ENCODE measurements at places on chromosomes 12 and 14.

GRCh38 chr14:99028041-99028440, 244.0 kb downstream of the BCL11B start:
- no peak for DNase-seq

- no peak for DNase-seq
Observed at GRCh38 chr12:121939992-121940766, 21.8 kb downstream of the CFAP251 start.

- DNase-seq: no peak
Observed at GRCh38 chr12:39459027-39459434, 16.1 kb upstream of the KIF21A start.

DNA sequence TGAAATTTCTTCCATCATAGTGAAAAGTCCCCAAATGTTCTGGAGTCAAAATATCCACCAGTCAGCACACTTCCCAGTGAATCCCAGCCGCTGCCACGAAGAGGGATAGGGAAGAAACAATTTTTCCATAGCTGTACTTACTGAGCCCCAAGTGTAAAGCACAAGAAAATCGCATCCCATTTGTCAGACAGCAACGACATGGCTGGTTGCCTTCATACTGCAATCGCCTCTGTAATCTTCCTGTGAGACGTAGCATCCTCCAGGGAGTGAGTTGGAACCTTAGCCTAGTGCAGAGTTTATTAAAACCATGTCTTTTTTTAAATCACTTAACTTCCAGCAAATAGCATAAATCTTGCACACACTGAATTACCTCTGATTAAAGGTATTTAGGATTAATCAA, 56.8 kb downstream of the GNG2 start:
- no peak for DNase-seq

DNA sequence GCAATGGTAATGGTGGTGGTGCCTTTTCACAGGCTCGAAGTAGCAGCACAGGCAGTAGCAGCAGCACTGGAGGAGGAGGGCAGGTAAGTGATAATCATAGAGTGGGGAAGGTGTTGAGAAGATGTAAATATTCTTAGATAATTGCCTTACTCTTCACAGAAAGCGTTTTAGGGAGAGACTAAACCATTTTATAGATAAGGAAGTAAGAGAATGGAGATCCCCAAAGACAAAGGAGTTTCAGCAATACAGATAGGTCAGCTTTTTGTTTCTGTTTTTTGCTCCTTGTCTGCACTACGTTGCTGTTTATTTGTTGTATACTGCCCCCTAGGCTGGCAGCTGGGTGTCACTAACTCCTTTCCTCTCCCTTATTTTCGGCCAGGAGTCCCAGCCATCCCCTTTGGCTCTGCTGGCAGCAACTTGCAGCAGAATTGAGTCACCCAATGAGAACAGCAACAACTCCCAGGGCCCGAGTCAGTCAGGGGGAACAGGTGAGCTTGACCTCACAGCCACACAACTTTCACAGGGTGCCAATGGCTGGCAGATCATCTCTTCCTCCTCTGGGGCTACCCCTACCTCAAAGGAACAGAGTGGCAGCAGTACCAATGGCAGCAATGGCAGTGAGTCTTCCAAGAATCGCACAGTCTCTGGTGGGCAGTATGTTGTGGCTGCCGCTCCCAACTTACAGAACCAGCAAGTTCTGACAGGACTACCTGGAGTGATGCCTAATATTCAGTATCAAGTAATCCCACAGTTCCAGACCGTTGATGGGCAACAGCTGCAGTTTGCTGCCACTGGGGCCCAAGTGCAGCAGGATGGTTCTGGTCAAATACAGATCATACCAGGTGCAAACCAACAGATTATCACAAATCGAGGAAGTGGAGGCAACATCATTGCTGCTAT, 2.0 kb downstream of the SP1 start:
- DNase-seq: peak; percentile 68

GRCh38 chr14:80669426-80669825, 272.1 kb downstream of the CEP128 start:
- no peak for DNase-seq

- no peak for DNase-seq
Observed at GRCh38 chr12:119176267-119177055, 2.3 kb upstream of the HSPB8 start.

DNA sequence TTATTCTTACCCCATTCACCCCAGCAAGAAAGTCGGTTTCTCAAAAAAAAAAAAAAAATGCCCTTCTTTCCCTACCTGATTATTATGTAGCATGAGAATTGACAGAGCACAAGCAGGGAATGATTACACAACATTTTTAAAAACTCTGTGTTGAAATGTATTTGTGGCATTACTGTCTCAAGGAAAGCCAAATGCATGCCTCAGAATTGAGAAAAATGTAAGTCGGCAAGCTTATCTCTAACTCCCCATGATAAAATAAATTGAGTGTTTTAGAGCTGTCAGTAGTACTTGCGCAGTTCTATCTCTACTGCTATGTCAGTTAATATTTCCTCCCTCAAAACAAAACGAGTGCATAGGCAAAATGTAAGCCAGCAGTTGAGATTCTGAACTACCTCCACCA, 25.7 kb downstream of the ANO4 start:
- DNase-seq: no peak

DNA sequence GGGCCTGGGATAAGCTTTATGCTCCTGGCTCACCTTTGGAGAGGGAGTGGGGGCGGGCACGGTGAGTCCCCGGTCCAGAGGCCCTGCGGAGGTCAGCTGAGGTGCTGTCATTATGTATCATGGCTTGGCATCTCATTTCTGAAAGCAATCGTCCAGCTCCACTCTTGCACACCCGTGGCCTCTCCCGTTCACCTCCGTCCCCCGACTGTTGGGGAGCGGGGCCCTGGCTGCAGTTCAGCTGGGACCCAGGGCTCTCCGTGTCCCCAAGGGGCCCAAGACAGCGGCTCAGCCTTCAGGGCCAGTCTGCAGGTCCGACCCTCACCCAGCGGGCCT, 10.6 kb downstream of the BMP4 start:
- no peak for DNase-seq

GRCh38 chr14:80615831-80616230, 325.7 kb downstream of the CEP128 start:
- no peak for DNase-seq

- no peak for DNase-seq
Observed at GRCh38 chr14:64676410-64677008, 27.7 kb upstream of the PLEKHG3 start.

- no peak for DNase-seq
Observed at GRCh38 chr12:69024907-69025306, 91.9 kb upstream of the CPM start.

GRCh38 chr12:80264386-80264785, 165.0 kb downstream of the OTOGL start:
- no peak for DNase-seq

- no peak for DNase-seq
Observed at GRCh38 chr14:99769123-99769522, 24.1 kb upstream of the EML1 start.

DNA sequence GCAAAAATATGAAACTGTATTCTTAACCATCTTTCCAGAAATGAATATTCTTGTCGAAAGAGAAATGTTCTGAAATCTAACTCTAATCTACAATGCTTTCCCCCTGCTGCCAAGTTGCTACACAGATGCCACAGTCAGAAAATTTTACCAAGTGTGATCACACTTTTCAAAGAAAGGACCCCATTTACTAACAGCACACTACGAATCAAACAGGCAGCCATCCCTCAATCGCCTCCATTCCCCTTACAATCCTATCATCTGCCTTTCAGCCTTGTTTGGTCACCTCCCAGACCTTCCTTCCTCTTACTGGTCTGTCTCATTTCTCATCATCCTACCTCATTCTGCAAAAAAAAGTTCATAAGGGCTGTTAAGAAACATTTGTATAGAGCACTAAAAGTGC, 190.1 kb downstream of the MED13L start:
- DNase-seq: no peak

DNA sequence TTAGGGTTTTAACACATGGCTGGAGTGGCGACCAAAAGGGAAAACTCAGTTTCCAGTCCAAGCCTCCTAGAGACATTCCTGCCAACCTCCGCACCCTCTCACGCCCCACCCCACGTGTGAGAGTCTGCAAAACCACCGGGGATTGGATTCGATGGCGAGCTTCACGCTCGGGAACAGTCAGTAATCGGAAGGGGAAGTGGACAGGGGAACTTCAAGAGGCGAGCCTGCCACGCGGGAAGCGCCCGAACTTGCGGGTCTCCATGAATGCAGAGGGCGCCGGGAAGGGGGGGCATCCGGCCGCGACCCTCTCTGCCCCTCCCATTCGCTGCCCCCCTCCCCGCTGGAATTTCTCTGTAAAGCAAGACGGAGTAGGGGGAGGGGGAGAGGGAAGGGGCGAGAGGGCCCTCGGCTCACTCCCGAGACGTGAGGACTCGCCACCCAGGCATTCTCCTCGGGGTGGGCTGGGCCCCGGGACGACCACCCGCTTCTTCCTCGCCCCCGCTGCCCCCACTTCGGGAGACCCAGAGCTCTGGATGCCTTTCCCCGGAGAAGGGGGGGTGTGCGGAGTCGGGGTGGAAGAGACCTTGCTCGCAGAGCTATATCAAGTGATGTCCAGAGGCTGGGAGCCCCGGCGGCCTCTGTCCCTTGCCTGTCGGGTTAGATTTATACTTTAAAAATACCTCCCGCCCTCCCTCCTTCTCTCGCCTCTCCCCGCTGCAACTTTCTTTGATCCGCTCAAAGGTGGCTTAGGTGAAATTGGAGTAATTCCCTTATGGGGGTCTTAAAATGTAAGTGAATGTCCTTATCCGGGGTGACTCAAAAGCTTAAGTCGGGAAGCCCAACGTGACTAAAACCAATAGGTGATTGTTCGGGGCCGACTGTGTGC, 2.5 kb upstream of the CCND2 start:
- DNase-seq: peak; percentile 48

DNA sequence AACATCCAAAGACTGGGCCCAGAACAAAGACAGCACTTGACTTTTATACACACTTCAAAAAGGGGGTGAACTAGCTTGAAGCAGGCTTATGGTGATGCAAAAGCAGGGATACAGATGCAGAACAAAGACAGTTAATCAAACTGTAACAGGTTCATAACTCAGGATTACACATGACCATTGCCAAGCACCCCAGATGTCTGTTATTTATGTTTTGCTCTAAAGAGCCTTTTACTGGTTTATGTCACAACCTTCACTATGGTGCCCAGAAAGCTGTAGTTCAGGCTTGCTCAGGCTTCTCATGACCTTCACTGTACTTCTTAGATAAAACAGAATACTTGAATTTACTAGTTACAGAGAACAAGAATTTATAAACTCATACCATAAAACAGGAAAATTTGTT, 31.7 kb upstream of the SLC38A4 start:
- DNase-seq: no peak

GRCh38 chr14:34571771-34572170, 32.3 kb upstream of the EAPP start:
- DNase-seq: no peak

- no peak for DNase-seq
Observed at GRCh38 chr12:14907953-14908352, 22.3 kb upstream of the MGP start.

GRCh38 chr12:119949594-119949993, 39.4 kb upstream of the BICDL1 start:
- DNase-seq: no peak

GRCh38 chr14:61656341-61656740, 39.0 kb upstream of the HIF1A start:
- DNase-seq: no peak

GRCh38 chr12:48263617-48264016, 60.5 kb upstream of the OR10AD1 start:
- no peak for DNase-seq

GRCh38 chr12:2267703-2268470, 215.1 kb downstream of the CACNA1C start:
- no peak for DNase-seq

- DNase-seq: no peak
Observed at GRCh38 chr14:93018366-93018765, 95.4 kb downstream of the CHGA start.

DNA sequence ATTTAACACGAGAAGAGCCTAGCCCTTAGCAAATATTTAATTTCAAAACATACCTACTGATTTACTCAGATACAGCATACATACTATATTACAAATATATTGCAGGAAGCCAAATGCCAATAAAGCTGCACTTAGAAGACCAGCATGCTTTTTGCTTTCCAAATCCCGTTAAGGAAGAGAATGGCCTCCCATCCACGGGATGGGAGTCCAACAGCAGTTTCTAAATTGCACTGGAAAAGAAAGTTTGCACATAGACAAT, 156.3 kb upstream of the FOXN3 start:
- DNase-seq: no peak

- DNase-seq: no peak
Observed at GRCh38 chr12:57148469-57149244, 1.2 kb upstream of the LRP1-AS start.

GRCh38 chr14:22549981-22550673, 38.9 kb downstream of the DAD1 start:
- peak; percentile 75 for DNase-seq

GRCh38 chr12:13211191-13211858, 14.8 kb downstream of the EMP1 start:
- DNase-seq: no peak

DNA sequence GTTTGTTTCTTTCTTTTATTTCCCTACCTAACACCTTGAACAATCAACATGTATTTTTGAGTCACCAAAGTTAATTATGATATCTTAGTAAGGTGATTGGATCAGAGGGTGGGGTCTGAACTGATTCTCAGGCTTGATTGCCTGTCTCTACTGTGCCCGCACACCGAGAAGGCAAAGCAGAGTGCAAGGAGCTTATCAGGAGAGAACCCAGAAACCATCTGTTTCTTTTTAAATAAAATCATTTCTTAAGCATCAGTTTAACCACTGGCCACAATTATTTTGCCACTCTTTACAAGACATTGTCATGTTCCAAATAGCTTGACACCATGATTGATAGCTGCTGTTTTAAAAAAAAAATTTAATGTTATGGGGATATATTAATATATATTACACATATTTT, 3.1 kb downstream of the GARIN2 start:
- no peak for DNase-seq

DNA sequence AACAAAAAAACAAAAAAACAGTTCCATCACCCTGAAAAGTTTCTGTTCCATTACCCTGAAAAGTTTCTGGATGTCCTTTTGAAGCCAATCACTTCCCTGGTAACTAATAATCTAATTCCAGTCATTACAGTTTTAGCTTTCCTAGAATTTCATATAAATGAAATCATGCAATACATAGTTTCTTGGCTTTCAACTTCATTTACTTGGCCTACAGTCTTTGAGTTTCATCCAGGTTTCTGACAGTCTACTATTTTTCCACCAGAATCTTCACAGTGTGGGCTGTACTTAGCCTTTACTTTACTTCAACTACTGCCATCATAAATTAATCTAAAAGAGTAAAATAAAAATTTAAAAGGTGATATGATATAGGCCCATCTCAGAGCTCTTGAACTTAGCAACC, 55.5 kb downstream of the RPS6KA5 start:
- DNase-seq: no peak
